ENCODE measurements at places on chromosomes 13 and 19.
A peak's percentile ranks its signal among the peaks of the same experiment; 100 is the strongest.

DNA sequence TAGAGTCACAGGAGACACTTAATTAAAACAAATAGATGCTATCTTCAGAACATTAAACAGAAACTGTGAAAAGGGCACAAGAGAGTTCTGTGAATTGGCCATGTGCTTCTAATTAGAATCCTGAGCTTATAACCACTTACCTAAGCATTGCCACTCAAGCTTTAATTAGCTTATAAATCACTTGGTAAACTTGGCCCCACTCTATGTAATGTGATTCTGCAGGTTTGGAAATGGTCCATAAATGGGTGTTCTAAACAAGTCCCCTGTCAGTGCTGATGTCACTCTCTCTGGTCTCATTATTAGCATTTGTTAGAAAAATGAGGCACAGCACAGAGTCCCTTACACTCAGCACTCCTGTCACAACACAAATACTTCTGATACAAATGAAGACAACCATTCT lies 18.0 kb downstream of the ZNF91 start:
- DNase-seq, result no peak

DNA sequence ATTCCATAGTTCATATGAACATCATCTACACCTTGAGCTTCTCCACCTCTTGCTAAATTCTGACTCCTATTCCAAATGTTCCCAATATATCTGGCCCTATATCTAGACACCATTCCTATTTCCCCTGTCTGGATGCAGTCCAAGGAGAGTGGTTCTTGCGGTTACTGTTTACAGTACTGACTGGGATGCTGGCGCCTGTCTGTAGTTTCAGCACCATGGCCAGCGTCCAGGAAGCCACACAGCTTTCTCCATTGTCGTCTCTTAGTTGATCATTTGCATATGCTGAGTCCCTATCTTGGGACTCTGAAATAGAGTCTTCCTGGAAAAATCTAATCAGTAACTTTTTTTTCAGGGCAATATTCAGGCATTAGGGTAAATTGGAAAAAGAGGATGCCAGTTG lies 14.9 kb downstream of the LAIR2 start:
- peak; percentile 40 for DNase-seq

DNA sequence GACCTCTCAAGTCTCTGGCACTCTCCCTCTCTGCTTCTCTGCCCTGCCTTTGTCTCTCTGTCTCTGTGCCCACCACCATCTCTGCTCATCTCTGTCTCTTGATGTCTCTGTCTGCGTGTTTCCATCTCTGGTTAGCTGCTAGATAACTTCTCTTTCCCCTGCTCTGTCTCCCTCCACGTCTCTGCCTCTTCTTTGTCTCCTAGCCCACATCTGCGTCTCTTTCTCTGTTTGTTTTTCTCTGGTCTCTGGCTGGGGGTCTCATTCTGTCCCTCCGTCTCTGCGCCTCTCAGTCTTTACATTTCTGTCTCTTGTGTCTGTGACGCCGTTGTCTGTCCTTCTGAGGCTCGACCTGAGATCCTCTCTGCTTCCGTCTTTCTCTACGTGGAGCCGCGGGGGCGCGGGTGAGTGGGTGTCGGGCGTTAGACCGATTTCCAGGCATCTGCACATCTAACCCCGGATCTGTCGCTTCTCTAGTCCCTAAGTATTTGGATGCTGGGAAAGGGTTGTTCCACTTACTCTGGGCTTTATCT lies 386 bp downstream of the GIPR start:
- no peak for DNase-seq

DNA sequence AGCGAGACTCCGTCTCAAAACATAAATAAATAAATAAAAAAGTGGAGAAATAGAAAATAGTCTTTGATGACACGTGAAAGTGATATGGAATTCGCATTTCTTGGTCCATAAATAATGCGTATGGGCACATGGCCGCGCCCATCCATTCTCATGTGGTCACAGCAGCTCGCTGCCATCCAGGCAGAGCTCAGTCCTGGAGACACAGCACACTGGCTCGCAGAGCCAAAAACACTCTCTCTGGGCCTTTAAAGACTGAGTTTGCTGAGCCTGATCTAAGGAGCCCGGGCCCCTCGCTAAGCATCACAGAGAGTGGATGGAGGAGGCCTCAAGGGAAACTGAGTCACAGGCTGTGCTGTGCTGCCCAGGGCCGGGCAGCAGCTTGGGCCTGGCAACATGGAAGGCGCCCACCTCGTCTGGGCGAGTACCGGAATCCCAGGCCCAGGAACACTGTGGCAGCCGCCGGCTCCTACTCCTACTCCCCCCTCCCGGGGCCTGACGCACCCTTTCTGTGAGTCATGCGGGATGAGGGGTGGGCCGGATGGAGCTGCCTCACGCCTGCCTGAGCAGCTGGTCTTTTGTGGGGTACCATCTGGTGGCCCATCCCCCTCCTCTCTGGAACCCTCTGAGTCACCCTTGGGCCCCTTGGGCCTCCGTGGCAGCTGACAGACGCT lies 28.9 kb upstream of the CACTIN start:
- DNase-seq, result peak; percentile 96

DNA sequence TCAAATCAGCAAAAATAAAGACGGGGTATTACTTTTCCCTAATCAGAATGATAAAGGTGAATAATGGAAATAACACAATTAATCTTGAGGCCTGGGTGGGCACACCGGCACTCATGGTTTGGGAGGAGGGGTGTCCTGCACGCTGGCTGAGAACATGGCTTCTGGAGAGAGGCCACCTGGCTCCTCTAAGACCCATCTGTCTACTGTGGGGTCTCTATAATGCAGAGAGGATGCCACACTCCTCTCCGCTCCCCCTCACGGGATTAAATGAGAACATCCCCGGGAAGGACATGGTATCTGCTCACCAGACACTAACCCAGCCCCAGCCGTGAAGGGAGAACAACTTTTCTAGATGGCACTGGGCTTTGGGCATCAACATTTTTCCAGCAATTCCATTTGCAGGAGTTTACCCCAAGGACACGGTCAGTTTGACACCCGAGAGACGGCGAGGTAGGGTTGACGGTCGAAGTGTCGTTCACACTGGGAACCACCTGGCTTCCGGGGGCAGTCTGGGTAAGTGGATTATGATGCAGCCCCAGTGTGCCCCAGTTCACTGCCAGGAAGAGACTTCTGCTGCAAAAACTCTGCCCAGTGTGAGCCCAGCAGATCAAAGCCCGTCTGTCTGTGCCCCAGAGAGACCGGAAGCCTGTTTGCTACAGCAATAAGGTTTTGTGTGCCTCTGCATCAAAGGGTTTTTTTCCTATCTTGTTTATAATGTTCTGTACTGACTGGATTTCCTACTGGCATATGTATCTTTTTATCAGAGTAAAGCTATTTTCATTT lies 56.6 kb downstream of the CEBPG start:
- no peak for DNase-seq

DNA sequence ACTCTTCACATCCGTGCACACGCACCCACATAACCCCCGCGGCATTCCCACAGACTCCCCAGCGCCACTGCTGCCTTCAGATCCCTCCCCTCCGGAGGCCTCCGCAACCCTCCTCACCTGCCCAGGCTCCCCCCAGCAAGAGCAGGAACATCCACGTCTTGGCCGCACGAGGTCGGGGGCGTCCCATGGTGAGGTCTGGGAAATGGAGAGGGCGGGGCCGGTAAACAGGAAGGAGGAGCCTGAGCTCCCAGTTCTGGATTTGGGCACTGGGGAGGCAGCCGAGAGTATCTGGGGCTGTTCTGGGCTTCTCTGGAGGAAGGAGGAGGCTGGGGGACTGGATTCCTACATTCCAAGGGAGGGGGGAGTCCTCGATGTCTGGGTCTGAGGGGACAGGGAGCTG lies 423 bp downstream of the KLK8 start:
- no peak for DNase-seq

DNA sequence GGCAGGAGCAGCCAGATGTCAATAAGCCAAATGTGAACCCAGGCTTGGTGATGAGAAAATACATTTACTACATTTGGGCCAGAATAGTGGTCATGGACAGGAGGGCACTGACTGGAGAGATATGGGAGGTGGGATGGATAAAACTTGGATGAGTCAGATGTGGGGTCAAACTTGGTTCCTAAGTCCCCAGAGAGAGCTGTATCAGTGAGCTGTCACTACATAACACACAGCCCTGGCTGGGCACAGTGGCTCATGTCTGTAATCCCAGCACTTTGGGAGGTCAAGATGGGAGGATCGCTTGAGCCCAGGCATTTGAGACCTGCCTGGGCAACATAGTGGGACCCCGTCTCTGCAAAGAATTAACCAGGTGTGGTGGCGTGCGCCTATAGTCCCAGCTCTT lies 51.6 kb upstream of the EHD2 start:
- DNase-seq, result peak; percentile 40

- DNase-seq, result no peak
Measured at GRCh38 chr13:103542648-103543047, 476.4 kb upstream of the SLC10A2 start.

- no peak for DNase-seq
Measured at GRCh38 chr13:99932912-99933311, 38.7 kb downstream of the ZIC5 start.

DNA sequence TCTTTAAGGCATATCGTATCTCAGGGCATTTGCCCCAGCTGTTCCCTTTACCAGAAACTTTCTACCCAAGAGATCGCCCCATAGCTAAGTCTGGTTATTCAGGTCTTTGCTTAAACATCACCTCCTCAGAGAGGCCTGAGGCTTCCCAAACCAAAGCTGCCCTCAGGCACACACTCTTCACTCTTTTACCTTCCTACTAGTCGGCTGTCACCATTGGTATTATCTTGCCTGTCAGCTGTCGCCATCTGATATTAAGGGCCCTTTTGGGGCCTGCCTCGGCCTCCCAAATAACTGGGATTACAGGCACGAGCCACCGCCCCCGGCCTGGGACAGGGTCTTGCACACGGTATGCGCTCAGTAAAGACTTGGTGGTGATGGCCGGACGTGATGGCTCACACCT lies 1.0 kb downstream of the GADD45GIP1 start:
- DNase-seq, result no peak

- DNase-seq, result no peak
Measured at GRCh38 chr19:54329476-54330165, 9.3 kb downstream of the LILRA4 start.

DNA sequence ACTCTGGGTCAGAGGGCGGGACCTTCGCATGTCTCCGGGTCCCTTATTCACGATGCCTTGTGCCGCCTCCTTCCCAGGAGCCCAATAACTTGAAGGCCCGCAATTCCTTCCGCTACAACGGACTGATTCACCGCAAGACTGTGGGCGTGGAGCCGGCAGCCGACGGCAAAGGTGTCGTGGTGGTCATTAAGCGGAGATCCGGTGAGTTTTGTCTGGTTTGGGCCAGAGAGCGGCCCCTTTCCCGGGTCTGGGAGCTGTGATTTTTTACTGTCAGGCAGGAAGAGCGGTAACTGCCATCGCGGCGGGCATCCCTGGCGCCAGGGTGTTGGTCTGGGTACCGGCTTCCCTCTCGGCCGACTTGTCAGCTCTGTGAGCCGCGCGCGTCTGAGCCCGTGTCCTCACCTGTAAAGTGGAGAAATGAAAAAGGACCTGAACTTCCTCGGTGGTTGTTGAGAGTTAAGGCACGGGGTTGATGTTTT lies 800 bp downstream of the RPL28 start:
- DNase-seq, result no peak

DNA sequence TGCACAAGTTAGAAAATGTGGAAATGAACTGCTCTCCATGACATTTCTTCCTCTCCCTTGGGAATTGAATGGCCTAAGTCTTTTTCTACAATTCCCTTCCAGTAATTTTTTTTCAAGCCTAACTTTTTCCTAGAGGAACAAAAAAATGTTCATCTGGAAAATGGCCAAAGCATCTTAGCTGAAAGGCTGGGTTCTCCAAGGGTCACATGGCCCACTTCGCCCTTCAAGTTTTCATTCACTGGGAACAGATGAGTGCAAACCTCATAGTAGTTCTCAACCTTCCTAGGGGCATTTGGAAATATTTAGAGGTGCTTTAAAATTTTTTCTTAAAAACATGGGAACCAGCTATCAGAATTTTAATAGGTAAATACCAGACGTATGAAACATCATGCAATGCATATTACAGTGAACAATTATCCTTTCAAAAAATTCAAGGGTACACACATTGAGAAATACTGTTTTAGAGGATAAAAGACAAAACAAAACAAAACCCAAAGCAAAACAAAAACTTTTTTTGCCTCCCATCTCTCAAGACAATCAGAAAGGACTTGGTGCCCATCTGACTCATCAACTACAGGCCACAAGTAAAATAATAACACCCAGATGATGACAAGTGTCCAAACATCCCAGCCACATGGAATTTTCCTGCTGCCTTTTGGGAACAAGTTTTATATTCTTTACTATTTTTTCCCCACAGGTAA lies 208.8 kb downstream of the SLITRK6 start:
- peak; percentile 4 for DNase-seq

DNA sequence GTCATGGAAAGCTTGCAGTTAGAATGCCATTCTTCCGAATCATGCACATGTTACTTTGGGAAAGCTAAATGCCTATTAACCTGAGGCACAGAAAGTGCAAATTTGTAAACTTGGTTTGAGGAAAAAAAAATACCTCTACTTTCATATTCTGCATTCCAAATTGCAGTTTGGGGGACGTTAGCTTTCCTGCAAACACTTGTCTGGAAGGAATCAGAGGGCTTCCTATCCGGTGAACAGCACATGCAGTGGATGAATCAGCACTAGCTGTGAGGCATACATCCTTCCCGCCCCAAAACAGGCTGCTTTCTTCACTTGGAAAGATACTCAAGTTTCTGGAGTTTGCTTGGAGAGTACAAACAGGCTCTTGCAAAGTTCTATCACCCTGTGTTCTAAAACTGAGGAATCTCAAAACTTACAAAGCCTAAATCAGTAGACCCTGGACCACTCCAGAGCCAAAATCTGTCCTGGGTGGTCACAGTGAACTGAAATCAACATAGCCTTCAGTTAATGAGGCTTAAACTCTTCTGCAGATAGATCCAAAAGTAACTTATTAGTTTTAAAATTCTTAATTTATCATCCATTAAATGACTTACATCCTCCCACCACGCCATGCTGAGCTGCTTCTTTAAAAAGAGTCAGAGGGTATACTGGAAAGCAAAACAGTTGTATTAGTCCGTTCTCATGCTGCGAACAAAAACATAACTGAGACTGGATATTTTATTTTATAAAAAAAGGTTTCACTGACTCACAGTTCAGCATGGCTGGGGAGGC lies 802.3 kb upstream of the ARGLU1 start:
- peak; percentile 66 for DNase-seq

GRCh38 chr19:31595521-31595920 lies 246.3 kb upstream of the TSHZ3 start:
- no peak for DNase-seq

DNA sequence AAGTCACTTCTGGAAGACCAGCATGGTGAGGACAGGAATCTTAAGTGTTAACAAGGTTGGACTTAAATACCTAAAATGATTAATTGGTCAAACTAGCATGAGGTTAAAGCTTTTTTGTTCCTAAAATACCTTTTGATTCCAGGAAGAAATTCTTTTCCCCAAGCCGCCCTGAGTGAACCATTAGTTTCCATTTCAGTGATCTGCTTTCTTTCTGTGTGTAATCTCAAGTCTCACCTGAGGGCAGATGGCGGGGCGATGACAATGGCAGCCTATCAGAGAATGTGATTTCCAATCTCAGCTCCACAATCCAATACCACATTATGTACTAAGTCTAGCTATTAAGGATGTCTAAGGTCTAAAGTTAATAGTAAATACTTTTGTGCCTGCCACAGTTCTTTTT lies 390.9 kb upstream of the SGCG start:
- no peak for DNase-seq

GRCh38 chr13:102869948-102870676 lies 24.3 kb downstream of the ERCC5 start:
- DNase-seq, result no peak

Measured in fibroblast of skin of right biceps (primary cell).